ENCODE measurements at places on chromosomes 7 and 10.

DNA sequence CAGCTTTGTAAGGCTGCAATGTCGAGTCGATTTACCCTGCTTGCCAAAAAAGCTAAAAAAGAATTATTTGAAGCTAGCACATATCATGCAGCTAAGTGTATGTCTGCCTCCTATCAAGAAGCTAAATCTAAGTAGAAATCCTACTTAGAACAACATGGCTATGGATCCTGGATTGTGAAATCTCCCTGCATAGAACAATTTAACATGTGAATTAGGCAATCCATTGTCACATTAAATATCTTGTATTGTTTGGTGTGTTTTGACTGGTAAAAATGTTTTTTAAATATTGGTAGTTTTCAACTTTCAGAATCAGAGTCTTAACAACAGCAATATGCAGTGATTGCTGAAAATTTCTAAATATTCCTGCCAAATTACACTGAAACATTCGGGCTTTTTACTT is 73.3 kb downstream of the SKIDA1 start:
- DNase-seq: no peak

- no peak for DNase-seq
These were observed 85.9 kb upstream of the NPVF start for GRCh38 chr7:25314094-25314730.

DNA sequence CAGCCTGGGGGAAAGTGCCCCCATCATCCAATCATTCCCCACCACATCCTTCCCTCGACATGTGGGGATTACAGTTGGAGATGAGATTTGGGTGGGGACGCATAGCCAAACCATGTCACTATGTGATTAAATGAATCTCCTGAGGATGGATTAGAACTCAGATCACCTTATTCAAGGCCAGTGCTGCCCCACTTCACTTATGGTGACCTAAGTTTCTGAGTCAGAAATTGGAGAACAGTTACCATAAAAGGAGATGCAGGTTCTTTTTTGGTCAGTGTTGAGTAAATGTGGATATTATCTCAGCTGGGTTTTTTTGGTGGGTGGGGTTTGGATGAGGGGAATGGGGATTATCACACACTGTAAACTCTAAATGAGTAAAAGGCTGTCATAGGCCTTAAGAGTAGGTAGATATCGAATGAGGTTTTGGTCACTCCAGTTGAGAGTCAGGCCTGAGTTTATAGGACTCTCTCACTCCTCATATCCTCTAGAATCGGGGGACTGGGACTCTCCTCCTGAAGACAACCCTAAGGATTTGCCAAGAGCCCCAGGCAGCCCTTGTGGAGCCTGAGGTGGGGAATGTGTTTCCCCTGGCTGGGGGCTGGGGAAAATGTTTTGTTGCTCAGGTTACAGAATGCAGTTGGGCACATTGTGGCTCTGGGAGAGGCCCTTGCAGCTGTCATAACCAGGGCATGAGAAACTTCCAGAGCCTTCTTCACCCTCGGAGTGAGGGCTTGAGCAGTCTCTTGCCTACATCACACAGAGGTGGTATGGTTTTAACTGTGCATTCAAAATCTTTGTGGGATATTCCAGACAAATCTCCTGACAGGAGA is 213.0 kb downstream of the BAMBI start:
- peak; percentile 55 for DNase-seq

GRCh38 chr7:147412782-147413556 is 1177.6 kb upstream of the C7orf33 start:
- DNase-seq: no peak

DNA sequence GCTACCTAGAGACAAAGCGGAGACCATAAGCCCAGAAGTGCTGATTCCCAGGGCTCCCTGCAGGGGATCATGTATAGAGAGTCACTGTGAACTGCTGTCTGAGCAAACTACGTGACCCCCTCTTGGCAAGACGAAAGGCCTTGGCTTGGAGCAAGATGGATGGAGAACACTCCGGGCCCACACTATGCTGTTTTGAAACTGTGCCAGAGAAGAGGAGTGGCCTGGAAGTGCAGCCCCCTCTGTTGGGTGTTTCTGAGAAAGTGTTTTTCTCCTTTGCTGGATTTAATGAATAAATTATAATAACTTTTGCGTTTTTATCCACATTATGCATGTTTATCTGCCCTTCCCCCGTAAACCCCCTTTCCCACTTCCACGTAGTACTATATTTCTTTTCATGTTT is 639.3 kb upstream of the GALNT17 start:
- DNase-seq: no peak

- DNase-seq: no peak
These were observed 130.5 kb downstream of the LHPP start for GRCh38 chr10:124592101-124592500.

- DNase-seq: no peak
These were observed 43.5 kb downstream of the CLRN3 start for GRCh38 chr10:127849224-127849623.

DNA sequence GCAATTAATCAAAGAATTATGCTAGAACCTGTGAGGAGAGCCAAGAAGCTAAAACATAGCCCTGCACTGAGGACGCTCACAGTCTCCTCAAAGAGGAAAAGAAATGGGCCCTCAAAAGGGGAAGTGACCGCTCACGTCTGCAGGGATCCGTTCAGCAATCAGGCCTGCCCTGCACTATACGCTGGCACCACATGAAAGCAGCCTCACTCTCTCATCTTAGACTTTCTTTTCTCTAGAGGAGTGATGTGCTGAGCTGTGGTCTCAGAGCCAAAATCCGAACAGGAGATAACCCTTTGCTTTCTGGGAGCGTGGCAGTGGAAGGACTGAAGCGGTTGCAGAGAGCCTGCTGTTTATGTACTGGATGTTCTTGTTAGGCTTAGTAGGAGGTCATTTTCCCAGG is 6.3 kb upstream of the IL2RA start:
- DNase-seq: no peak

- no peak for DNase-seq
These were observed 187.8 kb downstream of the FAM107B start for GRCh38 chr10:14586901-14587300.

DNA sequence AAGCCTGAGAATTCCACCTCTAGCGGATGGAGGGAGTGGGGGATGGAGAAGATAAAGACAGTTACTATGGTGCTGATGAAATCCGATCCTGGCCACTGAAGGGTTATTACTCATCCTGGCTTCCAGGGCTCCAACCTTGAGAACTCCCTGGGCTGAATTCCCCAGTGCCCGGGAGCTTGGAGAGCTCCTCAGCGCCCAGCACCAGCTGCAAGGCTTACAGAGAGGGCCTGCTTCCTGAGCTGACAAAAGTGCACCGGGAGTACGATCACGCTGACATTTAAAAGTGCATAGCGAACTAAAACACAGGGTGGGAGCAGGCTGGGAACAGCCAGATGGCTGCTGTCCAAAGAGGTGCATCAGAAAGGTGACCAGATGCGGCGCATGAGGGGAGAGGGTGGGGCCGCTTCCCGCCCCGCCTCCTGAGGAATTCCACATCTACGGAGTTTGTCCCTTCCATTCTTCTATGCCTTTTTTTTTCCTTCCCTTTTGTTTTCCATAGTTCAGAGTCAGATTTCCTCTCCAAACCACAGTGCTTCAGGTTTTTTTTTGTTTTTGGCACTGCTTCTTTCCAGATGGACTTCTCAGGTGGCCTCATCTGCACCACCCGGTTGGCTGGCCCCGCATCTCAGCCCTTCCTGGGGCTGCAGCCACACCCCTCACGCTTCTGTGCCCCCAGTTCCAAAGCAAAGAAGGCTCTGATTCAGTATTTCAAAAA is 62.4 kb upstream of the MKRN1 start:
- peak; percentile 98 for DNase-seq

DNA sequence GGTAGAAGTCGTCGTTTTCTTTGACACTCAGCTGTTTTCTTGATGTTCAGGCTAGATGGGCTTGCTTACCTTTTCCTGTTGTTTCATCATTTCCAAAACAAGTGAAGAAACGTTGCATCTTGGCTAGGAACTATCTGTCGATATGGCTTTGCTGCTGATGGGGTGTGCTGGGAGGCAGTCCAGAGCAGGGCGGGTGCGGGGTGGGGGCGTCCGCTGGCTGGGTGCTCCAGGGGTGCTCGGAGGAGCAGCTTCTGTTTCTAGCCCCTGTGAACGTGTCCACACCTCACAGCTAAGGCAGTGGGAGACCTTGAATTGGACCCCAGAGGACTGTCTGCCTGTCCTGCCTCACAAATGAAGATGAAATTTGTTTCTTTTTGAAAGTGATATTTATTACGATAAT is 7.6 kb upstream of the SUN1 start:
- no peak for DNase-seq

- DNase-seq: no peak
These were observed 10.0 kb downstream of the FRG2B start for GRCh38 chr10:133616371-133617130.

DNA sequence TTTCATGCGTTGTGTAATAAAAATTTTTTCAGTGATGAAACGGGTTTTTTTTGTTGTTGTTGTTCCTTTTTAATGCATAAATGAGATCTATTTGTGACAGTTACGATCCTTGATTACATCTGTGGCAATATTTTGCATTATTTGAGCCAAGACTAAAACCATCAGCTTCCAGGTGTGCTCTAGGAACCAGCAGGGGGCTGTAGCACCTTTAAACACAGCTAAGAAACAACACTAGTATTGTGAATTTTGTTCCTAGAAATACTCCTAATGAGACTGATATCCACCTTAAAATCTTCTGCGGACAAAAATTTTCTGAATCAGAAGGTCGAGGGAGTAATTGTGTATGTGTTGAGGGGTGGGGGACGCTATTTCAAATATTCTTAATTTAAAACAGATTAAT is 52.6 kb downstream of the FGFBP3 start:
- peak; percentile 38 for DNase-seq

GRCh38 chr7:7681936-7682329 is 36.5 kb downstream of the RPA3 start:
- DNase-seq: no peak

- DNase-seq: peak; percentile 90
These were observed 1.5 kb downstream of the PDLIM1 start for GRCh38 chr10:95289003-95289920.

DNA sequence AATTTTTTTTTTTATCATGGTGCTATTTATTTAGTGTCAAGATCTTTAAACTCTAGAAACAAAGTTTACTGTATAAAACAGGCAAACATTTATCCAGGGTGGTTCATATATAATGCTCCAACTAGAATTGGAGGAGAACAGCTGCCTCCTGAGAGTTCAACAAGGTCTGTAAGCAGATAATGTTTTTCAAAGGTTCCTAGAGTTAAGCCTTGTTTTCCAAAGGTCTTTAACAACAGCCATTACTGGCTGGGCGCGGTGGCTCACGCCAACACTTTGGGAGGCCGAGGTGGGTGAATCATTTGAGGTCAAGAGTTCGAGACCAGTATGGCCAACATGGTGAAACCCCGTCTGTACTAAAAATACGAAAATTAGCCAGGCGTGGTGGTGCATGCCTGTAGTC is 316.7 kb downstream of the CCDC3 start:
- no peak for DNase-seq

DNA sequence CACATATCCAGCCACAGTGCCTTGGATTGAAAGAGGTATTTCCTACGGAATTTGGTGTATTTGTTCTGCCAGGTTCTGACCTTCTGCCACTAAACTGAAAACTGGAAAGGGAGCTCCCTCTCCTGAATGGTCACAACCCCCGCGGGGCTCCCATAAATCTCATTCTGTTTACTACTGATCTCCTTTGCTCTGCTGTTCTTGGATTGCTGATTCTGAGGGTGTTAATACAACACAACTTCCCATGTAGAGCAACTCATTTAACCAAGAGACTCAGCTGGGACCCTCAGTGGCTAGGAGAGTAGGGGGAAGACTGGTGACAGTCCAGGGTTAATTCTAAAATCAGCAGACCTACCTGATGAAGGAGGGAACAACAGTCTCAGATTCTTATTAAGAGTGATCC is 662.9 kb downstream of the INHBA start:
- DNase-seq: no peak

- DNase-seq: no peak
These were observed 80.3 kb downstream of the KLF6 start for GRCh38 chr10:3704565-3705325.

- DNase-seq: no peak
These were observed 16.9 kb downstream of the ZNF713 start for GRCh38 chr7:55903985-55904759.

DNA sequence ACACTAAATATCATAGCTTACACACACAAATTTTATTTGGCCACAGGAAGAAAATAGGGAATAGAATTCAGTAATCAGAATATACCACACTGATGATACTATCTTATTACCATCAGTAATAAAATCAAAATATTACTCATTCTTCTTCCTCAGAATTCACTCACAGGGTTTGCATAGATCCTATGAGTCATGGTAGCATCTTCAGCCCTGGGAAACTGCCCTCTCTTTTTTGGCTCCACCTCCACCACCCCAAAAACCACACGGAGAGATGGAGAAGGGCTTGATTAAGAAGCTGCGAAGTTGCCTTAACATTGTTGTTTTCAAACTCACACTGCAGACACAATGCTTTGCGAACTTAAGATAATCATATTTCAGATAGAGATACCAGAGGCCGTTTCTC is 154.1 kb upstream of the AHR start:
- no peak for DNase-seq

DNA sequence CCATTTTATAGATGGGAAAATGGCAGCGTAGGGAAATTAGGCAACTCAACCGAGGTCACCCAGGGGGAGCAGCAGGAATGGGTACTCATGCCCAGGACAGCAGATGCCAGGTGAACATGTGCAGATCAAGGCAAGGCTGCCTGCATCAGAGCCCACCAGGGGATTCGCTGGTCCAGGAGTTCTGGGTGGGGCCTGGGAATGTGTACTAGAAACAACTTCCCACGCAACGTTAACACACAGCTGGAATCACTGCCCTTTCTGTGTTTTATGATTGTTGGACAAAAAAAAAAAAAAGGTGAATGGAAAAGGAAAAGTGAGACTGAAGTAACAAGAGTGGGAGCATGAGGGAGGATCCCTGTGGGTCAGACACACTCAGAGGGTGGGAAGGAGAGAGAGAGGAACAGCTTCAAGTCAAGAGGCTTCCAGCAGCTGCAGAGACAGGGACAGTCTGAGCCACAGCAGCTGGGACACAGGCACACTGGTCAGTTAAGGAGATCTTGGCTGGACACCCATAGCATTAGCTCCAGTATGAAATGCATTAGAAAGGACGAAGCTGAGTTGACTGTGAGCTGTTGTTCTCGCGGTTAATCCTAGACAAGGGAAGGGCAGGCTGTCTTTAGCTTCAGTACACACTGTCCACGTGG is 187.9 kb upstream of the INHBA start:
- DNase-seq: no peak

DNA sequence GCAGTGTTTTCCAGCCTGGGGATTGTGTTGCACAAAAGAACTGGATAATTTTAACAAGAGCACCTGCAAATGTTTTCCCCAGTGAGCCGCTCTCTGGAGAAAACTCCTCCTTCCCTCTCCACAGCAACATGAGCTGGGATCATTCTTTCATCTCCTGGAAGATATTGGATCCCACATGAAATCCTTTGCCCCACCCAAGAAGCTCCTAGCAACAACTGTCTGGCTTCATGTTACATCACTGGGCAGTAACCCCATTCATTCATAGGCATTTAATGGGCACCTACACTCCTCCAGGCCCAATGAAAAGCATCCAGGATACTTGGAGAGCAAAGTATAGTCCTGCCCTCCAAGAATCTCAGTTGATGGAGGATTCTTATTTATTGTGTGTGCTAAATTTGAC is 27.2 kb downstream of the LSM5 start:
- no peak for DNase-seq

GRCh38 chr7:32221056-32221455 is 150.8 kb upstream of the PDE1C start:
- no peak for DNase-seq
